ENCODE measurements at places on chromosomes 2 and 18. TPM values are rescaled to one million over a fixed set of nuclear protein-coding genes. Genes with fewer than 3 reads are reported as not detected.

TMEM87B gene
- total RNA-seq, result 26.8 TPM

NAT8 gene
- not detected for total RNA-seq

ALLC gene
- total RNA-seq, result not detected

INHA gene
- total RNA-seq, result not detected

PJVK gene
- total RNA-seq, result 0.39 TPM

PIEZO2 gene
- 343 TPM for total RNA-seq

ALKAL2 gene
- total RNA-seq, result not detected

GAREM1 gene
- 0.25 TPM for total RNA-seq

UGT1A1 gene
- total RNA-seq, result not detected

MSTN gene
- total RNA-seq, result 0.13 TPM

MAPK4 gene
- not detected for total RNA-seq

KATNAL2 gene
- total RNA-seq, result 0.25 TPM

RNMT gene
- total RNA-seq, result 16.8 TPM

SPP2 gene
- not detected for total RNA-seq

AMER3 gene
- not detected for total RNA-seq

DLX1 gene
- not detected for total RNA-seq

KHK gene
- total RNA-seq, result 3.0 TPM

SETBP1 gene
- 6.4 TPM for total RNA-seq

LIMS4 gene
- 20.8 TPM for total RNA-seq

SERPINB3 gene
- not detected for total RNA-seq

ANKRD30BL gene
- total RNA-seq, result not detected

KCNG2 gene
- 0.26 TPM for total RNA-seq

NEB gene
- 0.63 TPM for total RNA-seq

CHPF gene
- 0.26 TPM for total RNA-seq

BOK gene
- 71.7 TPM for total RNA-seq

TFCP2L1 gene
- total RNA-seq, result not detected

CNOT9 gene
- total RNA-seq, result 46.3 TPM

FAM110C gene
- 0.39 TPM for total RNA-seq

ASPRV1 gene
- under 0.01 TPM for total RNA-seq

ASB1 gene
- 5.8 TPM for total RNA-seq

PPP1CB gene
- 108 TPM for total RNA-seq

CPS1 gene
- total RNA-seq, result 0.51 TPM

DES gene
- not detected for total RNA-seq

GNLY gene
- not detected for total RNA-seq

C2orf80 gene
- total RNA-seq, result not detected

TUBB8B gene
- total RNA-seq, result not detected

RAX gene
- not detected for total RNA-seq
